ENCODE measurements at places on chromosomes 11 and 22.

DNA sequence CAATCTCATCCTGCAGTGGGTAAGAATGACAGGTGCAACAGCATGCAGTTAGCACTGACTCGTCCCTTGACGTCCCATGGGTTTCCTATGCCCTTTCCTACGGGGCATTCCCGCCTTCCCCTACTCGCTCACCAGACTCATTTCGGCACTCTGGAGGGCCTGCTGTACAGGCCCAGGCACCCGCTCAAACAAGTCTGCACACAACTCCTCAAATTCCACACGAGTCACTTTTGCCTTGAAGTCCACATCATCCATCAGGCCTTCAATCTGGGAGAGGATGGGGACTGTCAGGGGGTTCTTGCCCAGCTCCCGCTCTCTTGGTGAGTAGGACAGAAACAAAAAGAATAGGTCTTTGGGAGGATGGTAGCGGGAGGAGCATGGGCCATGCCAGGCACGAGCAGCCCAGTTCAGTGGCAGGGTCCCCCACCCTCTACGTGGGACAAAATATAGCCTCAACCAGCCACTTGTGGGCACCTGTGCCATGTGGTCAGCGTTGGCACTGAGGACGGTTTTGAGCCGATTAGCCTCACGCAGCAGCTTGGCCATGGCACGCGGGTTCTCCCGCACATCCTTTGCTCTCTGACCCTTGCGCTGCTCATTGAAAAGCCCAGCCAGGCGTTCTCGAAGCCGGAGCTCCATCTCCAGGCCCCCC lies 4.7 kb downstream of the HYOU1 start:
- DNase-seq: no peak

DNA sequence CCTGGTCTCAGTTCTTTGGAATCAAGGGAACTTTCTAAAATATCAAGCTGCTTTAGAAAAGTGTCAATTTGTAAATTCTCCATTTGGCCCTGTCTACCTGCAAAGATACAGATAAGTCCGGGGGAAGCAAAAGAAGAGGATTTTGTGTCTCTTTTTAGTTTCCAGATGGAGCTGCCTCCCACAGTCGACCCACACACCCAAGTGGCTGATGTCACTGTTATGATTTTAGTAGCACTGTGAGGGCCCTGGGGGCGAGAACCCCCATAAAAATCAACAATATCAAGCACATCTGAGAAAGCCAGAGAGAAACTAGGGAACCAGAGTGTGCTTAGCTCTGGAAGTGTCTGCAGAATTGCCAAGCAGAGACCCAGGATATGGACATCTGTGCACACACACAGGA lies 212.7 kb downstream of the LARGE1 start:
- DNase-seq: no peak

- DNase-seq: peak; percentile 61
Measured at GRCh38 chr11:122304306-122304705, 188.3 kb upstream of the BLID start.

- DNase-seq: no peak
Measured at GRCh38 chr11:101433151-101433550, 150.7 kb downstream of the TRPC6 start.

- no peak for DNase-seq
Measured at GRCh38 chr11:17851697-17852096, 117.1 kb downstream of the KCNC1 start.

GRCh38 chr22:24894998-24895397 lies 51.5 kb downstream of the LHFPL7 start:
- peak; percentile 19 for DNase-seq

- peak; percentile 81 for DNase-seq
Measured at GRCh38 chr22:21009638-21010425, 5.1 kb upstream of the P2RX6 start.

DNA sequence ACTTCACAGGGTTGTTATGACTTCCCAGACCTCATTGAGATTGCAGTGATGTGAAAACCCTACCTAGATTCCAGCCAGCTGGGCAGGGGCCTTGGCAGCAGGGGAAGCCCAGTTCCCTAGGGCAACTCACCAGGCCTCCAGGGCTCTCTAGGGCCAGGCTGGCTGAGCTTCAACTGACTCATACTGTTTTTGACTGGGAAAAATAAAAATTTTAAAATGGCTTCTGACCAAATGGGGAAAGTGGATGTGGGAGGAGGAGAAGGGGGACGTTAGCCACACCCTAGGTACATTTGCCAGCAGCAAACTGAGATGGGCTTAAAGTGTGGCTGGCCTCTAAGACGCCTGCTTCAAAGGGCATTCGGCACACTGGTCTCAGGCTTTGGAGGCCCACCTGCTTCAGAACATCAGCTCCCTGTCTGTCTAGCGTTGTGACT lies 39.0 kb downstream of the BMAL1 start:
- DNase-seq: no peak

Data from hematopoietic multipotent progenitor cell treated with erythropoietin and hydrocortisone succinate and interleukin-3 and kit ligand, for 4 days (in vitro differentiated cells).